ENCODE measurements at places on chromosomes 2 and 18.

DNA sequence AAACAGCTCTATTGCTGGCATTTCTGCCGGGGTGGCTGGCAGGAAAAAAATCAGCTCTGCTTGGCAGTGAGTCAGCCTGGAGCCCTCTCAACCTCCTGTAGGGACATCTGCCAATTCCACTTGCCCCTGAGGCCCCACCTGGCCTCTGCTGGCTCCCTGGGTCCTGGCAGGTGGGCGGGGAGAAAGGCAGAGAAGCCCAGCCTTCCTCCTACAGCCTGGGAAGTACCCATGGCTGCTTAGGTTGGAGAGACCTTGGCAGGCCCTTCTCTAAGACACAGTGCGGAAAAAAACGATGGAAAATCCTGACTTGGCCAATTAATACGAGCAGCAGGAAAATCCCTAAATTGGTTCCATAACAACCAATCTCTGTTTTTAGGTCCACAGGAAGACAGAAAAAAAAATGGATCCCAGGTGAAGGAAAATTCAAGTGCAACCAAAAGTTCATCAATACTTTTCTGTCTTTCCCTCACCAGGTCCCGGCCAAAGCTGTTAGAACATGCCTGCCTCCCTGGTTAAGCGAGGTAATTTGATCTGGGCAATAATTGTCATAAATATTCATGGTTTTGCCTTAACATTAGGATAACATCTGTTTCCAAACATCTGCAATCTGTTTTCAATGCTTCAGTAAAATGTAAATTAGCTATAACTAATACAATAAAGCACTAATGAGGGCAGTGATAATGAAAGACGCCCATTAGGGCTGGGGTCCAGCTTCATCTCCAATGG lies 245.9 kb downstream of the TFCP2L1 start:
- no peak for DNase-seq

DNA sequence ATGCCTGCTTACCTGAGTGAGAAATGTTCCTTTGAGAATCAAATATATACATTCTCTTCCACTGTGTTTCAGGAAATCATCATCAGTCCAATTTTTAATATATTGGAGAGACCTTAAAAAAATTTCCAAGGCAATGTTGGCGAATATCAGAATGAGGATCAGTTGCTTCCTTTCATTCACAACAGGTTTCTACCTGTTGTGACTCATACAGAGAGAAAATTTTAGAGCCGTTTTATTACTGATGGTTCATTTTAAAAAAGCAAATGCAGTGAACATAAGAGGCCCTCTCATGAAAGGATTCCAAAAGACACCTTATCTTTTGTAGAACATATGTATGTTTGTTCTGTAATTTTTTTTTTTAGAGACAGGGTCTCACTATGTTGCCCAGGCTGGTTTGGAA lies 42.0 kb downstream of the TTC39C start:
- no peak for DNase-seq

GRCh38 chr2:25981596-25982272 lies 563 bp downstream of the KIF3C start:
- peak; percentile 35 for DNase-seq

GRCh38 chr2:86037141-86037794 lies 68.4 kb downstream of the POLR1A start:
- DNase-seq = peak; percentile 60

- DNase-seq = no peak
These were observed 311.6 kb upstream of the CDH7 start for GRCh38 chr18:65439188-65439587.

DNA sequence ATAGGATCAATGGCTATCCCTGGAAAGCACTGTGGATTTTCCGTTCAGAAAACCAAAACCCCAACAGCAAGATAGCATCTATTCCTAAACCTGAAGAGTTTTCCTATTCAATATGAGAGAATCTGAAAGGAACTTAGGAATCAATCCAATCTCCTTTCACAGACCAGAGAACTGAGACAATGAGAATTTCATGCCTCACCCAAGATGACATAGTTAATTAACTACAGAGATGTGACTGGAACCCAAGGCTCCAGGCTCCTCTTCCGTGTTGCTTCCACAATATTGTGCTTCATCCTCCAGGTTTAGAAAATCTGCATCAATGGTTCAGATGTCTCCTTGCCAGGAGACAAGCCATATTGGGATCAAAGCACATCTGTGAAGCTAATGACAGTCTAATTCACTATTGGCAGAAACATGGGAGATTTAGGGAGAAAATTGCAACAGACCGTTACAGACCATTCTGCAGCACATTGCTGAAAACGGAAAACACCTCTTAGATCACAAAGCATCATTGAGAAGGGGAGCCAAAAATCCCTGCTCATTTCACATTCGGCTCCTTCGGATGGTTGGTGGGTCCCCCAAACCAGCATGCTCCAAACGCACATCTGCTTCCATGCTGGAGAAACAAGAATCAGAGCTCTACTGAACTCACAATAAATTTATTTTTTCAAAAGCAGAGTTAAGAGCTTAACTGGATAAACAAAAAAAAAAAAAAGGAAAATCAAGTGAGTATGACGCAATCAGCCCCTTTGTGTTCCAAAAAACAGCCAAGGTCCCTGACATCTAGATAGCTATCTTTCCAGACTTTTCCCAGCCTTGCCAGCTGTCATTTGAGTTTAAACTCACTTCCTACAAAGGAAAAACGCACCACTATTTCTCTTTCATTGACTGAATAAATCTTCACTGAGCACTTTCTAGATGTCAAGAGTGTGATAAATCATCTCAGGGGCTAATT lies 290.3 kb downstream of the C1D start:
- no peak for DNase-seq

- no peak for DNase-seq
These were observed 206.5 kb downstream of the CPS1 start for GRCh38 chr2:210762604-210763588.

- DNase-seq = no peak
These were observed 46.9 kb downstream of the LNPK start for GRCh38 chr2:175955136-175955535.
